ENCODE measurements at places on chromosomes 5 and 9. TPM values are rescaled to one million over a fixed set of nuclear protein-coding genes. Genes with fewer than 3 reads are reported as not detected.

FBP2 gene
- not detected for total RNA-seq

C5orf52 gene
- not detected for total RNA-seq

CBY3 gene
- not detected for total RNA-seq

PCDHGA6 gene
- 11.1 TPM for total RNA-seq

TNC gene
- 493 TPM for total RNA-seq

MCTP1 gene
- 57.6 TPM for total RNA-seq

TTC23L gene
- 0.73 TPM for total RNA-seq

ATP10B gene
- 1.1 TPM for total RNA-seq

PCDHB5 gene
- 7.5 TPM for total RNA-seq

- no peak for ATAC-seq
Measured at GRCh38 chr5:146291421-146292074, 47.1 kb upstream of the POU4F3 start.

DNA sequence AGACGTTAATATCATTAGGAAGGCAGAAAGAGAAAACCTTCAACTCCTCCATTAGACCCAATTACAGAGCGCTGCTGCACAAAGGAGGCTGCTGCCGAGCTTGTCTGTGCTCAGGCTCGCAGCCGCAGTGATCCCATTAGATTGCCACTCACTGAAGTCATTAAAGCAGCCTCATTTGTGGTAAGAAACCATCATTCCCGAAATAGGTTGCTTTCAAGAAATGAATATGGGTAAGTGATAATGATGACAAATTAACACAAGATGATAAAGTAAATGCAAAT is 137.2 kb downstream of the CAVIN4 start:
- ATAC-seq, result no peak

GRCh38 chr5:139223481-139223880 is 25.3 kb upstream of the SIL1 start:
- ATAC-seq, result no peak

GRCh38 chr9:77464661-77465060 is 183.5 kb downstream of the GNA14 start:
- no peak for ATAC-seq

DNA sequence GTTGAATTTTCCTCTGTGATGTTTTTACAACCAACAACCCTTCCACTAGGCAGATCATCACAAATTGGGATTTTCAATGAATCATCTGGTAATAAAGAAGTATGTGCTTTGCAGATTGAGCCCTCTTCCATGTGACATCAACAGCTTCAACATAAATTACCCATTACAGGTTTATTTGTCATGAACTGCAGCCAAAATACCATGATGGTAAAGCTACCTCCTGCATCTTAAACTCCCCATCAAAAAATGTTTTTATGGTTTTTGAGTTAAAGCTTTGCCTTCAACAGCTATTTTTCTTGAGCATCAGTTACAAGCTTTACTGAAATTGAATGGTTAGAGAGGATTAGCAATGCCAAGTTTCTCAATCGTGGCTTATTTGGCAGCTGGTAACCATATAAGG is 211.4 kb upstream of the TUSC1 start:
- ATAC-seq, result no peak

DNA sequence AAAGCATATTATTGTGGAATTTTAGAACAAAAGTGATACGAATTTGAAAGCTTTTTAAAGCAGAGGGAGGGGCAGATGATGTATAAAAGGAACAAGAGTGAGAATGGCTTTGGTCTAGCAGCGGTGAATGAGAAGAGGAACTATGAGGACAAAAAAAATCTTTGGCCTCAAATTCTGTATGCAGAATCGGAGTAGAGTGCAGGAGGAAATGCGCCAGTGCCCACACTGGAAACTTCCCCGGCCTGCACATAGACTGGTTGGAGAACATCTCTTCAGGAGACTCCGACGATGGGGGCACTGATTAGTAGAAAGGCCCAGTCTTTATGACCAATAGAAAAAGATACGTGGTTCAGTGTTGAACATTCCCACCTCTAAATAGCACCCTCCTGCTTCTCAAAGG is 51.3 kb downstream of the SLC46A2 start:
- ATAC-seq, result no peak

DNA sequence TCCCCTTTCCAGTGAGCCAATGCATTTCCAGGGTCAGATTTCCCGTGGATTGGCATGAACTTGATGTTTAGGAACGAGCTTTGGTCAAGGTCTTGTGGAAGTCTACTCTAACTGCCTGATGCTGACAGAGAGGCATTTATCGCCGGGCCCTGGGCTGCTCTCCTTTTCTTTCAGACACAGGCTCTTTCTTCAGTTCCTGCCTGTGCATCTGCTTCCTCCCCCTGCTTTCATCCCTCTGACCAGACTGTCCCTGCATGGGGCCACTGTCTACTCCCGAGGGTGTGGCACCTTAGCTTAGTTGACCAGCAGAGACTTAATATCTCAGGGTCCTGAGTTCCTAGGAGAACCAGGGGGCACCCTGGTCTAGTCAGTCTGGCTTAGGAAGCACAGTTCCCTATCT is 41.2 kb downstream of the RALGPS1 start:
- no peak for ATAC-seq

- no peak for ATAC-seq
Measured at GRCh38 chr5:146359836-146360235, 21.2 kb downstream of the POU4F3 start.

GRCh38 chr5:67319935-67320725 is 123.5 kb upstream of the CD180 start:
- ATAC-seq, result no peak

GRCh38 chr5:111348661-111349329 is 124.6 kb downstream of the CAMK4 start:
- ATAC-seq, result no peak

- ATAC-seq, result no peak
Measured at GRCh38 chr5:107286447-107287098, 384.2 kb downstream of the EFNA5 start.
